Activated T-cell treated with anti-CD3 and anti-CD28 coated beads, Interleukin-2, amount 50 U/mL, for 1 hour (primary cell): ENCODE measurements at places on chromosomes 13 and 19.
A peak's percentile ranks its signal among the peaks of the same experiment; 100 is the strongest.

DNA sequence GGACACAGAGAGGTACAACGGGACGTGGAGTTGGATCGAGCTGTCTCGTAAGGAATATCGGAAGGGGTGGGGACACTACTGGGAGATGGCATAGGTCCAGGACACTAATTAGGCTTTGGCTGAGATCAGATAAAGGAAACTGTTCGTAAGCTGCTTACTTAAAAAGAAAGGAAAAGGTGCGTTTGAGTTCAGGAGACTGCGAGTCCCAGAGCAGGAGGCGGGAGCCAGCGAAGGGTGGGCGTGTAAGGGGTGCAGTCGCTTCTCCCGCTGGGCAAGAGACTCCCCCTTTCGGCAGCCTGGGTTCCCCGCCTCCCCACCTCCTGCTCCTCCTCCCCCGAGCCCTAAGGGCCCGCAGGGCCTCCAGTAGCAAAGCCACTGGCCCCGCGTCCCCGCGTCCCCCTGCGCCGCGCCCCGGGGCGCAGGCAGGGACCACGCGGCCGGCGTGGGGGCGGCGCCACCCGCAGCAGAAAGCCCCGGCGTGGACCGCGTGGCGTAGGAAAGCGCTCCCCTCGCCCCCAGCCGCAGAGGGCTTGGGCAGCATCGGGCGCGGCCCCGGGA lies 547 bp downstream of the ABCC4 start:
- peak; percentile 57 for DNase-seq

- DNase-seq, result no peak
Observed at GRCh38 chr13:76609643-76610042, 276.6 kb downstream of the KCTD12 start.

- DNase-seq, result no peak
Observed at GRCh38 chr13:98761126-98761985, 8.9 kb upstream of the SLC15A1 start.

- DNase-seq, result no peak
Observed at GRCh38 chr13:109516186-109516585, 270.2 kb downstream of the IRS2 start.

GRCh38 chr19:38538793-38539528 lies 78.8 kb downstream of the MAP4K1 start:
- no peak for DNase-seq

GRCh38 chr19:18450931-18451836 lies 13.3 kb upstream of the ISYNA1 start:
- peak; percentile 93 for DNase-seq

- no peak for DNase-seq
Observed at GRCh38 chr19:18982669-18983068, 41.7 kb upstream of the HOMER3 start.

DNA sequence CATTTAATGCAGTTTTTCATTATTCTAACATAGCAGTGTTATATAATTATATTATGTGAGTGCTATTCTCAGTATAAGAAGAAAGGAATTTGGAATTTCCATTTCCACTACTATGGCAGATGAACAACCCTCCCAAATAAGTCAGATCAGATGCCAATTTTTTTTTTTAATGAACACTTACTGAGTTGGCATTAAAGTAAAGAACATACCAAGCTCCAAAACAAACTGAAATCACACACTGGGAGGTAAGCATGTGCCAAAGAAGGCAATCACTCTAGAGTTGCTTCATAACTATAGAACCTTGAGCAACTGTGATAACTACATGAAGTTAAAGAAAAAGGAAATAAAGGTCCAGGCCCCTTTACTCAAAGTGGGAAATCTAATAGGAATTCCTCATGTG lies 90.3 kb downstream of the RNF17 start:
- no peak for DNase-seq

- DNase-seq, result no peak
Observed at GRCh38 chr19:15986701-15987100, 37.9 kb downstream of the OR10H4 start.

GRCh38 chr19:35636651-35637050 lies 4.9 kb upstream of the ETV2 start:
- no peak for DNase-seq

- DNase-seq, result peak; percentile 53
Observed at GRCh38 chr19:6278740-6279619, 795 bp downstream of the MLLT1 start.

DNA sequence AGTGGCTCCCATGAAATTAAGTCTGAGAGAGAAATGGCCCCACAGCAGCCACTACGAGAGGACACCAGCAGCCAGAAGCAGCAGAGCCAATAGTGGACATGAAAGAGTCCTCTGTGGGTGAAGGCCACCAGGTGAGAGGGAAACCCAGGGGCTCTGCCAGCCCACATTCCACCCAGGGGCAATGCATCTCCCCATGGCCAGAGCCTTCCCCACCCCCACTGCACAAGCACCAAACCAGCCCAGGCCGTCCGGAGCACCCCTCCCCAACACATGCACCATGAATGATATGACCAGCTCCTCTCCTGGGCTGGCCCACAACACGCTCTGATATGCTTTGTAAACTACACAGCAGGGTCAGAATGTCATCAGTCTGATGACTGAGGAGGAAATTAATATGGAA lies 66.9 kb downstream of the TSHZ3 start:
- DNase-seq, result no peak
